ENCODE measurements at places on chromosomes 1 and 21.

GRCh38 chr1:50378770-50379169 lies 44.5 kb downstream of the DMRTA2 start:
- no peak for DNase-seq

- no peak for DNase-seq
Measured at GRCh38 chr1:194533641-194534040, 1347.2 kb upstream of the B3GALT2 start.

DNA sequence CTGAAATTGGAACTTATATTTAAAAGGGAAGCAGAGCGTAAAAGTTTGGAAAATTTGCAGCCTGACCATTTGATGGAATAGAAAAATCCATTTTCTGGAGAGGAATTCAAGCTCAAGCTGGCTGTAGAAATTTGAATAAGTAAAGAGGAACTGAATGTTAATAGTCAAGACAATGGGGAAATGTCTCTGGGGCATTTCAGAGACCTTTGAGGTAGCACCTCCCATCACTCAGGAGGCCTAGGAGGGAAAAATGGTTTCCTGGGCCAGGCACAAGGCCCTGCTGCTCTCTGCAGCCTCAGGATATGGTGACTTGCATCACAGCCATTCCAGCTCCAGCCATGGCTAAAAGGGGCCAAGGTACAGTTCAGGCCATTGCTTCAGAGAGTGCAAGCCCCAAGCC lies 17.6 kb upstream of the TSHB start:
- DNase-seq = no peak

DNA sequence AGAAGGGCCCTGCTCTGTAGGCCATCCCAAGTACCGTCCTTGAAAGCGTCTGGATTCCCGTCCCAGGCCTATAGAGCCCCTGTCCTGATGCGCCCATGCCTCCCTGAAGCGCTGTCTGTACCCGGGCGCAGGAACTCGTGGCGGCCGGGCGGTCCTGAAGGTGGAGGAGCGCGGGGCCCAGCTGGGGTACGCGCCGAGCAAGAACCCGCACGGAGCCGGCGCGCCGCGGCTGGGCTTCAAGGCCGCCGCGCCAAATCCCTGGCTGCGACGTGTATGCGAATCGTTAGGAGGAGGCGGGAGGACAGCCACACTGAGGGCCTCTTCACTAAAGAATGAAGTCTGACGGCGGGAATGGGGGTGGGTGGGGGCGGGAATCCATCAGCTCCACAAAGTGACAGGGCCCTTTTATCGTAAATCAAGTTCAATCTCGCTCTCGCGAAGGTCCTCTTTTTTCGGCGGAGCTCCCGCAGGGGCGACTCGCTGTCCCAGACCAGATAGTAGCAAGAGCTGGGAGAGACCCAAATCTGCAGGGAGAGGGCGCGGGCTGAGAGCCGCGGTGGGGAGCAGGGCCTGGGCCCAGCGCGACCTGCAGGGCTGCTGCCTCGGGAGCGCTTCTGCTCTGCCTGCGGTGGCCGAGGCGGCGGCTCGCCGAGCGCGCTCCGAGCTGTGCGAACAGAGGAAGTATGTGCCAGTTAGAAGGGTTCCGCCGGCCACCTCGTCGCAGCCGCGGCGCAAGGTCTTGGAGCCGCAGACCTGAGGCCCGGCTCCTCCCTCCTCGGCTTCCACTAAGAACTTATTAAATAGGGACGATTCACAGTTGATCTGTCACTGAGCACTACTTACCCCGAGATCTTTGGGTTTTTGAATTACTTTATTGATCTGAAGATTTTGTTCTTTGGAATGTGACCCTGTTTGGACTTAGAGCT lies 10.4 kb downstream of the BARHL2 start:
- DNase-seq = no peak

All from hypothalamus (tissue), 51 donors.